ENCODE measurements at places on chromosomes 3 and 15.

- no peak for DNase-seq
Observed at GRCh38 chr3:159432682-159433340, 555.8 kb upstream of the IL12A start.

GRCh38 chr3:83849106-83849730 is 1109.6 kb upstream of the CADM2 start:
- DNase-seq = no peak

DNA sequence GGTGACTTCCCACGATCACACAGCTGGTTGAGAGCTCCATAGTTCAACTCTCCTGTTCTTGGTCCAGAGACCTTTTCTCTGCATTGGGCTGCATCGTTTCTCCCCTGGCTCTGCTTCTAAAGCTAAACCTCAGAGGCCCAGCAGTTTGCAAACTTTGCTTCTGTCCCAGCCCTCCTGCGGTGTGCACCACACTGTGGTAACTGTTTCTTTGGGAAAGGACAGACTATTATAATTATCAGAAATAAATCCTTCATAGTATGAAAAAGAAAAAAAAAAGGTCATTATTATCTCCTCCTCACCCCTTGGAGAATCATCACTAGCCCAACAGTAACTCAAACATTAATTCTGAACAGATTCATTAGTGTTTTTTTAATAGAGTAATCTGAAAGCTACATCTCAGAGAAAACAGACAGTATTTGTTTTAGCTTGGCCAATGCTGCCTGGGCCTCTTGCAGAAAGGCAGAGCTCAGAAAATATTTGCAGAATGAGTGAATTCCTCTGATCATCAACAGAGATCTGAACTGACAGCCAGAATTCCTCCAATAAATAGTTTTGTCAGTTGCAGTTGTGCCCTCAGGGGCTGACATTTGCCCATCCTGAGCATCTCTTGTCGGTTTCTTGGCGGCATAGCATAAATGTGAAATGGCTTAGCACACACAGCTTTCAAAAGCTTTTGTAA is 52.9 kb downstream of the BFSP2 start:
- DNase-seq = no peak

- no peak for DNase-seq
Observed at GRCh38 chr15:79826800-79827199, 70.0 kb downstream of the MTHFS start.

DNA sequence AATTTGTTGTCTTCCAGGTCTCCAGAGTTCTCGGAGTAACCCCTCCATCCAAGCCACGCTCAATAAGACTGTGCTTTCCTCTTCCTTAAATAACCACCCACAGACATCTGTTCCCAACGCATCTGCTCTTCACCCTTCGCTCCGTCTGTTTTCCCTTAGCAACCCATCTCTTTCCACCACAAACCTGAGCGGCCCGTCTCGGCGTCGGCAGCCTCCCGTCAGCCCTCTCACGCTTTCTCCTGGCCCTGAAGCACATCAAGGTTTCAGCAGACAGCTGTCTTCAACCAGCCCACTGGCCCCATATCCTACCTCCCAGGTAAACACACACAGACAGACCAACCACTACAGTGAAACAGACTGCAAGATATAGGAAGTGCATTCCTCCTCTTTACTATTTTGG is 87.9 kb upstream of the BLM start:
- DNase-seq = no peak

DNA sequence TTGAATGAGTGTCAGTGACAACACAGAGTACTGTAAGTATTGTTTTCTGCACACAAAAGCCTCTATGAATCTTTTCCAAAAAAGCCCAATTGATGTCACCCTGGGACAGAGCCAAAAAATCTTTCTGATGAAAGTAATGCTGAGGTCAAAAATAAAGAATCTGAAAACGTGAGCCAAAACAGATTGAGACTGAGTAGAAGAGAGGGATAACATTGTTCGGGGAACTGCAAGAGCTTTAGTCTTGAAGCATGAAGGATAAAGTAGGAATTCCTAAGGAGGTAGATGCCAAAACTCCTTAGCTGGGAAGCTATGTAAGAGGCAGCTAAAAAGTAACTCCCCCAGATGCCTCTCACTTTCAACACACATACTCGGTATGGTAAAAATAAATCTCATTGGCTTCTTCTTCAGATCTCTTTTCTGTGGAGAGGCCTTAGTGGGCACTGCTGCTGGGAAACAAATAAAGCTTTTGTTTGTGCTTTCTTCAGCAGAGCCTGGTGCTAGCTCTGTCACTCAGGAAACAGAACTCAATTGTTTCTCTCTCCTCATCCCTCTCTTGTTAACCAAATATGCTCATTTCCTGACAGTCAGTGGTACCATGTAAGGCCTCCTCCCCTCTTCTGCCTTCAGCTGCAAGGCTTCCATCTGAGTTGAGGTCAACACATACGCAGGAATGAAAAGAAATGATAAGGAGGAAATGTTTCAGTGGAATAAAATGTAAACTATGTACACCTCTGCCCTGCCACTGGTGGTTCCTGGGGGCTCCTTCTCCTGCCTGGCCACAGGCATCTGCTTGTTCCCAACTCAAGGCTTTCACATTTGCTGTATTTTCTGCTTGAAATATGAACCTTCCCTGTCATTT is 58.1 kb downstream of the CD200 start:
- no peak for DNase-seq

GRCh38 chr15:59516655-59517461 is 78.9 kb downstream of the FAM81A start:
- no peak for DNase-seq

DNA sequence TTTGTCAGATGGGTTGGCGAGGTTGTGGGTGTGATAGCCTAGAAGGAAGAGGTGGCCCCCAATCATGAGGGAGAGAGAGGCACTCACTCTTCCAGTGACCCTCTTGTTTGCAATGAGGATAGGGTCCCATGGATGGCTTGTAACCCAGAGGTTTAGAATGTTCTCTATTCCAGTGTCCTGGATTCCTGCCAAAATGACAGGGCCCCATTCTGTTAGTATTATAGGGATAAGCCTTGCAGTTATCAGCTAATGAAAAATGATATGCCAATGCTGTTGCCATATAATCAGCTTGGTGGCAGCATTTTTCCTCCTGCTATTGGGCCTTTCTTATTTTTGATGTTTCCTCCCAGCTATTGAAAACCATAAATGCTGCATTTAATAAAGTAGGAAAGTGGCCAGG is 23.3 kb upstream of the SENP7 start:
- DNase-seq = no peak

DNA sequence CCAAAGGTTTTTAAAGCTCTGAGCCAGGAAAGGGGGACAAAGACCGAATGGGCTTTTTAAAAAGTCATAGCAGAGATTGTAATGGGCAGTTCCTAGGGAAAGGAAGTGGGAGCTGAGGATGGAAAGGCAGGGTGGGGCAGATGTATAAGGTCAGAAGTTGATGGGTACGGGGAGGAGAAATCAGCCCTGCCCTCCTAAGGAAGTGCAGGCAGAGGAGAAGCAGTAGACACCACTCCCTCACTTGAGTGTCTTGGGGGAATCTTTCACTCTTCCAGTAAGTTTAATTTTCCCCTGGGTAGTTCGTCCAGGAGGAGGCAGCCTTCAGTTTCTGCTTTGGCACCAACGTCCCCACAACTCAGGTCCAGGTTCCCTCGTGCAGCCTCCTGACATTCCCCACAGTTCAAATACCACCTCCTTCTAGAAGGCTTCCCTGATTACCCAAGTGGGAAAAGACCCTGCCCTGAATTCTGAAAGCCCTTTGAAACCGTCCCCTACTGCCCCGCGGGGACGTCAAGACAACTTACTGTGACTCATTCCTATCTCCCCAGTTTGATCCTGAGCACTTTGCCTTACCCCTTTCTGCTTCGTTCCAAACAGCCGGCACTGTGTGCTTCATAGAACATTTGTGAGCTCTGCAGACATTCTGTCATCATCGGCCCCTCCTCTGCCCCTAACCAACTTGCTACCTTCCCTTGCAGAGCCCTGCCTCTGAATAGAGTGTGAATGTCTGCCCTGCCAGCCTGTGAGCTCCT is 14.3 kb upstream of the SRP14 start:
- DNase-seq = no peak

DNA sequence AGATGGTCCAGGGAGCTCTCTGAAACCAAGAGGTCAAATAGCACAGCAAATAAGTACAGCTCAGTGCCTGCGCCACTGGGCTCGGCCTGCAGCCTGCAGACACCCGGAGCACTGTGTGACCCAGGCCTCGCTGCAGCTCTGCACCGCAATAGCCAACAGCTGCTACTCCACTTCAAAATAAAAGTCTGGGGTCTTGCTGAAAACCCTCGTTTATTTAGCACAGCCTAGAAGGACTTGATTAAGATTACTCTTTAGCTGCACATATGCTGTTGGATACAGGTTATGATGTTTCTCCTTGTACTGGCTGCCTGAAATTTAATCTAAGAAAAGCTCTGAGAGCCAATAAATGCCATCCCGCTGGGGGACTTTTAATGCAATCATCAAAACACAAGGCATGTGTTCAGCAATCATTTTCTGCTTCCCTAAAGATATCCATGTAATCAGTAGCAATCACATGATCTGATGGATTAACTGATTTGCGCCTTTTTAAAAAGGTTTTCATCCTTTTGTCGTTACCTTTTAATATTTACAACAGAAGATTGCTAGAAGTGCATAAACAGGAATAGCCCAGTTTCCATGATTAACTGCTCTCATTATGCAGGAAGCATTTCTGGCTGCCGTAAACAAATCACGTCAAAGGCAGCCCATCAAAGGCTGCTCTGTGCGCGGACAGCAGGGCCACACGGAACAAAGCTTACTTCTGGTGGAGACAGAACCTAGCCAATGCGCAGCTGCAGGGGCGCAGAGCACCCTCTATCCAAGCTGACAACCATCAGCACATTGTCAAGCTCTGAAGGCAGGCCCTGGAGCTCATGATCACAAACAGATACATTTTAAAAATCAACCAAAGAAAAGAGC is 58.8 kb downstream of the CLASP2 start:
- no peak for DNase-seq

DNA sequence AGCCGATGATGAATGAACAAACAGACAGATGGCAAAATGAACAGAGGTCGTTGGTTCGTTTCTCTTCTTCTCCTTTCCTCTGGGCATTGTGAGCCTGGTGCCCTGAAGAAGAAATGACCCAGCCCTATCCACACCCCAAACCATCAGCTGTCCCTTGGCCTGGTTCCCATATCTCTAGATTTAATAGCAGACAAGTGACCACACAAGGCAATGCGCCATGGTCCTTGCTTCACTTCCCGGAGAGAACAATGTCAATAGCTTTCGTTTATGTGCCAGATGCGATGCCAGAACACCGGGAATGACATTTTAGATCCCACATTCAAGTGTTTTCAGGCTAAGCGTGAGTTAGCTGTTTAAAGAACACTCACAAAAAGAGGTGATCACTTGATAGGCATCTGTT is 17.7 kb downstream of the POC1A start:
- no peak for DNase-seq

- no peak for DNase-seq
Observed at GRCh38 chr3:154678041-154678654, 248.2 kb upstream of the GPR149 start.

- DNase-seq = no peak
Observed at GRCh38 chr3:31009881-31010280, 115.4 kb upstream of the GADL1 start.

DNA sequence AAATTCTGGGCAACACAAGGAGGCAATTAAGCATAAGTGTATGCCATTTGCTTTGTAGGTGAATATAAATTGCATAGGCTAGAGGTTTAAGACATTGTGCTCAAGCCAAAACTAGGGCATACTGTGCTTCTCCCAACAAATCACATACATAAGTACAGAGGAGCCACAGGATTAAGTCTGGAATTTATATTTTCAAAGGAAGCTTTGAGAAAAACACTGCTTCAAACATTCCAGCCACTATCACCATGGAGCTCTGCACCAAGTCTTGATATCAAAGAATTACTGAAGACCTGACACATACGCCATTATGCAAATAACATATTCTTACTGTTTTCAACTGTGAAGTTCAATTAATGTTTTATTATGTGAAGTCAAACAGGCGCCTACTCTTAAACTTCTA is 119.4 kb upstream of the NPHP3 start:
- no peak for DNase-seq

- peak; percentile 26 for DNase-seq
Observed at GRCh38 chr3:133038089-133038730, at the start of gene TMEM108. Gene TMEM108 (plus strand): TSS chr3:133038391.

DNA sequence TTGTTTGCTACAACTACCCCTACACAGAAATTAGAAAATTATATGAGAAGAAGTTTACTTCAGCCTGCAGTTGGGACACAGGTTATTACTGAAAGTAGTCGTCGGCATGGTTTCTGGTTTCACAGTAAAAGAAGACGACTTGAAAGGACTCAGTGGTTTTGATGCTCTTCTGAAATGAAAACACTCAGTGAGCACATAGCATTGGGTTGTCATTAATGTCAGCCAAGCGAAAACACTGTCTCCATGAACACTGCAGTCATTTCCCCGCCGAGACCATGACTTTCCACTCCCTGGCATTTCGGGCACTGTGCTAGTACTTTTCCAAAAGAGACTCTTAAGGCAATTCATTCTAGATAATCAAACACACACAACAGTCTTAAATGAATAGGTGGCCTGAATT is 69.2 kb upstream of the ICE2 start:
- DNase-seq = no peak

DNA sequence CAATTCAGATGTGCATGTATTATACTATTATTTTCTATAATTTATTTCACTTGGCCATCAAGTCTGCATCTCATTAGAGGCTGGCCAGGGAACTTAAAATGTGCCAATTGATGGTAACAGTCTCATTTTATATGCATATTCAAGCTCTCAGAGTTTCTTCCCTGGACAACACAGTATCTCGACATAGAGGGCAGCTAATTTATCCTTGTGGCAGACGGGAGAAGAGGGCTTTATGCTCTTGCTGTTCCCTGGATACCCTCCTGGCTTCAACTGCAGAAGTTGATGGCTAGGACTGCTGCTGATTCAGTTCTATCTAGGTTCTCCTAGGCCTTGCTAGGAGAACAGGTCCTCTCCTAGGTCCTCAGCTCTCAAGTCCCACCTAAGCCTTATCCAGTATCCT is 99.1 kb upstream of the NPHP3 start:
- no peak for DNase-seq

- DNase-seq = no peak
Observed at GRCh38 chr3:15629860-15630597, 28.5 kb downstream of the BTD start.

GRCh38 chr3:48662753-48663488 is at the start of gene CELSR3:
Gene CELSR3 (minus strand): TSS chr3:48662886. CDS start chr3:48662634, 252 bp downstream.
- no peak for DNase-seq

DNA sequence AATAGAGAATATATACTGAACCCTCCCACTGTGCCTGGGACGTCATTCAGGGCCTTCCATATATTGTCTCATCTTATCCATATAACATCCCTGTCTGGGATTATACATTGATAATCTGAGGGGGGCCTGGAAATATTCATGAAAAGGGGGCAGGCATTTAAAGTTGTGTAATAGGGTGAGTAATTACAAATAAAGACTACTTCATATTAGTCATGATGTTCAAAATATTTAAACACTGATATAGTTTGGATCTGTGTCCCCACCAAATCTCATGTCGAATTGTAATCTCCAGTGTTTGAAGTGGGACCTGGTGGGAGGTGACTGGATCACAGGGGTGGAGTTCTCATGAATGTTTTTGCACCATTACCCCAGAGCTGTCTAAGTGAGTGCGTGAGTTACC is 97.8 kb downstream of the AQP9 start:
- no peak for DNase-seq

Data from CMK (cell line).